ENCODE measurements at places on chromosomes 5 and 9. TPM values are rescaled to one million over a fixed set of nuclear protein-coding genes. Genes with fewer than 3 reads are reported as not detected.

C5orf52 gene
- not detected for total RNA-seq

FBXW5 gene
- 49.7 TPM for total RNA-seq

GLRA1 gene
- not detected for total RNA-seq

ANGPTL2 gene
- total RNA-seq = 75.6 TPM

FBXO4 gene
- 12.8 TPM for total RNA-seq

TRIM52 gene
- total RNA-seq = 8.3 TPM

DBH gene
- not detected for total RNA-seq

CMYA5 gene
- 213 TPM for total RNA-seq

PCDH1 gene
- 20.3 TPM for total RNA-seq

CDH9 gene
- 0.18 TPM for total RNA-seq

ARL14EPL gene
- 0.09 TPM for total RNA-seq

OXCT1 gene
- total RNA-seq = 12.5 TPM

IL3 gene
- not detected for total RNA-seq

SMIM32 gene
- 0.04 TPM for total RNA-seq
